ENCODE measurements at places on chromosomes 11 and 22. TPM values are rescaled to one million over a fixed set of nuclear protein-coding genes. Genes with fewer than 3 reads are reported as not detected.

- DNase-seq, result no peak
Observed at GRCh38 chr22:43039800-43040199, 24.9 kb upstream of the PACSIN2 start.

GRCh38 chr11:91209751-91210150 is 986.9 kb upstream of the CHORDC1 start:
- DNase-seq, result no peak

GRCh38 chr11:132057266-132057665 is 686.9 kb downstream of the NTM start:
- no peak for DNase-seq

DNA sequence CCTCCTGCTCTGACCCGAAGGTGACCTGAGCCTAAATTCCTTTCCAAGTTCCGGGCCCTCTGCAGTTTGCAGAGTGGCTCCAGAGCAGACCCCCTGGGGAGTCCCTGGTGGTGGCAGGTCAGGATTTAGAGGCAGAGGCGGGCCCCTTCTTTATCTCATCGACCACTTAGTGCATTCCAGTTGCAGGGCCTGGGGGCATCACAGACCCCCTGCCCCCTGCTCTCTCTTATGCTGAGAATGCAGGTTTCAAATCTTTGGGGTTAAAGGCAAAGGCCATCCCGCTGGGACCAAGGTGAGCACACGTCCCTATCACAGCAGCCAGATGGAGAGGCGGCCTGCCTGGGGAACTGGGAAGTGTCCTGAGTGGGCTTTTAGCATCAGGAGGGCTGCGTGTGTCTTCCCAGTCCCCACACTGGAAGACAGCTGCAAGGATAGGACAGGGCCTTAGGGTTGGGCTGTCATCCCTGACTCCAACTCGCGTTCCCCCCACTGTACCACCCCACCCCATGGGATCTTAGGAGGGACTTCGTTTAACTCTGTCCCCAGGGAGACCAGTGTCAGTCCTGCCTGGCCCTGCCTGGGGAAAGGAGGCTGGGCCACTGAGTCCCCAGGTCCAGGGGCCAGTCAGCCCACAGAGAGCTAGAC is 11.3 kb downstream of the DERL3 start:
- DNase-seq, result no peak

DNA sequence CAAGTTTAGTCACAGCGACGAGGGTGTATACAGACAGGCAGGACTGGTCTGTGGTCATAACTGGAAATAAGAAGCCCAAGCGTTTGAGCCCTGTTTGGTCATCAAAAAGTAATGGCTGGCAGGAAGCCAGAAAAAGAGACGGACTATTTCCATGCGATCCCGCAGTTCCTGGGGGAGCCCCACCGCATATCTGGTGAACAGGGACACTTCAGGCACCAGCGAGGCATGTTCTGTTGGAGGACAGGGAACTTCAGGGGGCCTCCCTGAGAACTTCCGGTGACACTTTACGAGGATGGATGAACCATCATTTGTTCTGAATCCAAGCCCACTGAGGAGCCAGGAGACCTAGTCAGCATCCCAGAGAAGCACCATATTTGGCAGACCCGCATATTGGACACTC is 29.7 kb upstream of the TRIM29 start:
- no peak for DNase-seq

DNA sequence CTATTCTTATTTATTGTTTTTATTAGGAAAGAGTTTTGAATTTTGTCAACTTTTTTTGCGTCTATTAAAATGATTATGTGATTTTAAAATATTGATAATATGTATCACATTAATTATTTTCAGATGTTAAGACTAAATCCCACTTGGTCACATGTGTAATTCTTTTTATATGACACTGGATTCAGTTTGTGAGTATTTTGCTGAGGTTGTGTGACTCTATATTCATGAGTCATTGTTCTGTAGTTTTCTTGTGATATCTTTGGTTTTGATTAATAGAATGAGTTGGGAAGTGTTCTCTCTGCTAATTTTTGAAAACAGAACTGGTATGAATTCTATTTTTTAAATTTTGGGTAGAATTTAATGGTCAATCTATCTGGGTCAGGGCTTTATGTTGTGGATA is 317.9 kb downstream of the ETS1 start:
- no peak for DNase-seq

GRCh38 chr11:70725278-70725677 is 326.9 kb downstream of the CTTN start:
- peak; percentile 10 for DNase-seq

- DNase-seq, result no peak
Observed at GRCh38 chr11:67022341-67022933, 497 bp upstream of the SYT12 start.

DNA sequence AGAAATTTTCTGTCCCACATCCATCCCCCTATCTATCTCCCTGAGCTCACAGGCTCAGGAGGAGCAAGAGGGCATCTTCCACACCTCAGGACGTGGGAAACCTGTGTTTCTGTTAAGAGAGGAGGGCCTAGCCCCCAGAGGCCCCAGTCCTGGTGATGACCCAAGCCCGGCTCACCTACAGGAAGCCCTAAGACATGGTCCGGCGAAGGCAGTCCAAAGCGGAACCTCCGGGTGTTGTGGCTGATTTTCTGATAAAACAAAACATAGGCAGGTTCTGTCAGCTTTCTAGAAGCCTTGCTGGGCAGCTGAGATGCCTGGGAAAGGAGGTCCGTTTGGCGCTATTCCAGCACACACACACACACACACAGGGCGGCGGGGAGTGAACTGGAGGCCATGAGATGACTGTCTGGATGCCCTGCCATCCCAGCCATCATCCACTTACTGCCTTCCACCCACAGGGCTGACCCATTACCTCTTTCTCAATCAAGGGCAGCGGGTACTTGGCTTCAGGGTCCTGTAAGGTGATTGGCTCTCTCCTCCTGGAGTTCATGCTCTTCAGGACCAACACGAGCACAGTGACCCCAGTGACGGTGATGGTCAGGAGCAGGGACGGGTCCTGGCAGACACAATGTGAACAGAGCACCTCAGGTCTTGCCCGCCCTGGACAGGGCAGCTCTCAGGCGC is 882 bp downstream of the CYB5R2 start:
- DNase-seq, result no peak

DNA sequence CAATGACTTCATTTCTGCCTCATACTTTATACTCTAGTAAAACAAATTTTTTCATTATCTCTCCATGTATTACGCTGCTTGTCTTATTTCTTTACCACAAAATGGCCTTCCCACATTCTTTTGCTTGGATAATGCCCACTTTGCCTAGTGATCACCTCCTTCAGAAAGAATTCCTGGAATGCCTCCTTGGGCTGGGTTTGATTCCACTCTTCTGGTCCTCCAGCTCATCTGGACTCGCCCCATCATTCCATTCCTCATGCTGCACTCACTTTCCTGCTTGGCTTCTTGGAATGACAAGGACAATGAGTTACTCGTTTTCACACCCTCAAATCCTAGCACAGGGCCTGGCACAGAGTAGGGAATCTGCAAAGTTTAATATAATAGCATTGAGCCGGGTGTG is 475.1 kb upstream of the LARGE1 start:
- DNase-seq, result no peak

- no peak for DNase-seq
Observed at GRCh38 chr11:100630898-100631297, 56.2 kb upstream of the ARHGAP42 start.

DNA sequence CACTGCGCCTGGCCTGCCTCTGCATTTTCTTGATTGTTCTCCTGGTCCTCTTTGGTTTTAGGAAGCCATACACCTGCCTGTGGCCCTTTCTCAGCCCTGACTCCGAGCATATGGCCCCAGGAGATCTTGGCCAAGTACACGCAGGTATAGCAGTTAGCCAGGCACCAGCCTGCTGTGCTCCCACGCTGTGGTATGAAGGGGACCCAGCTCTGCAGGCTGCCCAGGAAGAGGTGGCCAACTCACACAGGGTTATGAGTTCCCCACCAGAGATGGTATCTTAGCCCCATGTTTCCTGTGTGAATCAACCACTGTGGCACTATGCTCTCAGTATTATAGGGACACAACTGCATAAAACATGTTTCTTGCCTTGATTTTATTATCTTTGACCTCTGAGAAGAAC is 31.1 kb downstream of the SGSM3 start:
- peak; percentile 72 for DNase-seq

- no peak for DNase-seq
Observed at GRCh38 chr22:24587948-24588347, 4.9 kb downstream of the LRRC75B start.

- no peak for DNase-seq
Observed at GRCh38 chr11:27857014-27857413, 156.8 kb upstream of the BDNF start.

DNA sequence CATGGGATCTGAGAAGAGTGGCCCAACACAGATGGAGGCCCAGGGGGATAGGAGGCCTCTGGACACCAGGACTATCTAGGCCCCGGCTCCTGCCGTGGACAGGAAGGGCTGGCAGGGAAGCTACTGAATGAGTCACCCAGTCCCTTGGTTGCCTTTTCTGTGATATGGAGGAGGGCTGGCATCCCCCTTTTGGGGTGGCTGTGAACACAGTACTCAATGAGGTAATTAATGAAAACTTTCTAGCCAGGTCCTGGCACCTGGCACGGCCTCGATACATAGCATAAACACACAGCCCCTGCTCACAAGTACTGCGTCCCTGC is 163.2 kb downstream of the CHST1 start:
- DNase-seq, result no peak

GRCh38 chr11:74392256-74392655 is 6.0 kb downstream of the PGM2L1 start:
- no peak for DNase-seq

DNA sequence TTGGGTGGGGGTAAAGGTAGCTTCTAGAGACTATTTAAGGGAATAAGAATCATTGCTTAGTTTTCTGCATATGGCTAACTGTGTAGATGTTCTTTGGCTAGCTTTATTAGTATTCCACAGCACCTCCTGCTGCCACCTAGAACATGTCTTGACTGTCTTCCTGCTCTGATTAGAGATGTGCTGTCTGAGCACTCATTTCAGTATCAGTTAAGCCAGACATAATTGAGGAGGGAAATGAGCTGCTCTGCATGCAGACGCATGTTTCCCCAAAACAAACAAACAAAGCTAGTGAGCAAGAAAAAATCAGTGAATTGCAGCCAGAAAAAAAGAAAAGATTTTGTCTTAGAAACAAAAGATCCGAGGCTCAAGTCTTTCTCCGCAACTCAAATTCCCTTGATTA is 402.2 kb downstream of the AASDHPPT start:
- no peak for DNase-seq

DNA sequence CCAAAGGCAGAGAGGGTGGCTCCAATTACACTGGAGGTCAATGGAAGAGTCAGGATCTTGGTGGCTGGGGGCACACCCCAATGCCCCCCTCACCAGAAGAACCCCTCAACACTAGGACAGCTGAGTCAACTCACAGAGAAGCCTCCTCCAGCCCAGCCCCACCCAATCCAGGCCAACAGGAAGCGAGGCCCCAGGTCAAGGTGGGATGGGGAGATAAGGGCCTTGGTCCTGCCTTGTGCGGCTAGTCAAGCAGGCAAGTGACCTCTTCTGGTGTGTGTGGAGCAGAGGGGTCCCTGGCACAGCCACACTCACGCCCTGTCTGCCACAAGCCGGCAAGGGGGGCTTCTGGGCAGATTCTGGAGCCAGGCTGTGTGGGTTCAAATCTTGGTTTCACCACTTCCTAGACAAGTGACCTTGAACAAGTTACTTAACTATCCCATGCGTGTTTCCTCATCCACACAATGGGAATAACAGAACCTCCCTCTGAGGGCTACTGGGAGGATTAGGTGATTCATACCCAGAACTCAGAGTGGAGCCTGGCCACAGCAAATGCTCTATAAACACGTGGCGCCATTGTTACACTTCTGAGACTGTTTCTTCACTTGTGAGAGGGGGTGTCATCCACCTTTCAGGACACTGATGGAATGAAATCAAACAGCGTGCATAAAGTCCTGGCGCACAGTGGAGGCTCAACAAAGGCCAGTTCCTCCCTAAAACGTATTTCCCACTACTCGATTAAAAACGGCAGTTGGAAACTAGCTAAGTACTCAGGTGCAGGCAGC is 3.2 kb downstream of the TTLL12 start:
- no peak for DNase-seq

- no peak for DNase-seq
Observed at GRCh38 chr11:45179686-45180178, 33.3 kb downstream of the PRDM11 start.

GRCh38 chr11:18394928-18395734 is 768 bp downstream of the LDHA start:
- no peak for DNase-seq

DNA sequence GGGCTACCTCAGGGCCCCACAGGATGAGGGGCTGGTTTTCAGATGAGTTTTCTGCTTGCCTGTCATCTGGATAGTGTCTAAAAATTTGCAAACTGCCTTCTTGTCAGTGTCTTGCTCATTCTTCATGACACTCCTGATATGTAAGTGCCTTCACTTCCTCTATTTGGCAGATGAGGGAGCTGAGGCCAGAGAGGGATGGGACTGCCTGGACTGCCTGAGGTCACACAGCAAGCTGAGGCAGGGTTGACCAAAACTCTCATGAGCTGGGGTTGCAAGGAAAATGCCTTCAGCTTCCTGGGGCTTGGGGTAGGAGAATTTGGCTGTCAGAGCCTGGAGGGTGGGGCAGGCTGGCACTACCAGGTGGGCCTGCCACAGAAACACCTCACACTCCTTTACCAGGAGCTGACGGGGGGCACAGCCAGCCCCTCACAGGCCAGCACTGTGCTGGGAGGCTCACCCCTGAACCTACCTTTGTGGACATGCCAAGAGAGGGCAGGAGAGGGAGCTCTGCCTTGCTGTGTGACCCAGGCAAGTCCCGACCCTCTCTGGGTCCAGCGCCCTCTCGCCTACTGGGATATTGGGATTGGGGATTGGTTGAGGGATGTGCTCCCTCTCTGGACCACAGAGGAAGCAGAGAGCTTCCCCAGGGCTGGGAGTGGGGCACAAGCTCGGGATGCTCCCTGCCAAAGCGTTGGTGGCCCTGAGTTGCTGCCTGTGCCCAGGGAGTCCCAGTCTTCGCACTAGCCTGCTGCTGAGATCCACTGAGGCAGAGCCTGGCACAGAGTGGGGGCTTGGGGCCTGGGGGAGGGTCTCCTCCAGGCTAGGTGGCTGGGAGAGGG is 1.9 kb upstream of the P2RY6 start:
- DNase-seq, result no peak

- no peak for DNase-seq
Observed at GRCh38 chr22:23574371-23574811, 5.7 kb downstream of the IGLL1 start.

- DNase-seq, result no peak
Observed at GRCh38 chr11:57913715-57914704, 109.7 kb upstream of the OR9Q1 start.

Gene OR56A1
- total RNA-seq, result not detected

Gene LARGE2
- total RNA-seq, result 3.2 TPM

Gene BTBD18
- not detected for total RNA-seq

Gene KCNJ11
- total RNA-seq, result 0.95 TPM

Gene CLCF1
- 3.5 TPM for total RNA-seq

Gene EFEMP2
- total RNA-seq, result 3.9 TPM

Gene AIFM3
- 0.16 TPM for total RNA-seq

Gene PYGM
- total RNA-seq, result 2.2 TPM
